Stimulated activated CD4-positive, alpha-beta T cell treated with anti-CD3 and anti-CD28 coated beads, Interleukin-4, amount 100 ng/mL, for 1 hour (primary cell): ENCODE measurements at places on chromosomes 11 and 22.

DNA sequence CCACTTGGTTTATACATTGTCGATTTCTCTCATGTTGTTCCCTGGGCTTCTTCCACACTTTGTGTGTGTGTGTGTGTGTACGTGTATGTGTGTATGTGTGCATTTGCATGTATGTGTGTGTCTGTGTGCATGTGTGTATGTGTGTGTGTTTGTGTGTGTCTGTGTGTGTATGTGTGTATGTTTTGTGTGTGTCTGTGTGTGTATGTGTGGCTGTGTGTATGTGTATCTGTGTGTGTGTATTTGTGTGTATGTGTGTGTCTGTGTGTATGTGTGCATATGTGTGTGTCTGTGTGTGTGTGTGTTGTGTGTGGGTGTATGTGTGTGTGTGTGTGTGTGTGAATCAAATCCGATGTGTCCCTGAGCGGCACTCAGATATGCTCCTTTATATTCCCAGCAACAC, 4.5 kb upstream of the SCGB1D2 start:
- no peak for DNase-seq

GRCh38 chr11:120413480-120413879, 77.3 kb downstream of the ARHGEF12 start:
- DNase-seq = no peak

- no peak for DNase-seq
Observed at GRCh38 chr11:62108017-62108750, 15.6 kb upstream of the INCENP start.

DNA sequence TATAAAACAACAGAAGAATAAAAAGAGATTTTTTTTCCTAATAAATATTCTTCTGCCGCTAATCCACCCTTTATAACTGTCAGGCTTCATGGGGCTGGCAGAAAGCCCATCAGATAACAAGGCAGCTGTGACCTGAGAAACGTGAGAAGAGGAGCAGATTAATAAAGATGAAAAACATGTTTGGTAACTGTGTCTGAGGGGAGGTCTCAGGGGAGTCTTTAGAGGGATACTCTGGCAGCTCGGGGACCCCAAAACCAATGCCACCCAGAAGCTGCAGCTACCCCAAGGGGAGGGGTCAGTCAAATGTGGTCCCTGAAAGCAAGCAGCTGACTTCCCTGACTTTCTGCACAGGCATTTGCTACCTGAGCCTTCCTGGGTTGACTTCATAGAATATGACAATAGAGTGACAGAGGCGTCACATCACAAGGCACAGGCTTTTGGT, 48.4 kb upstream of the POU2AF1 start:
- no peak for DNase-seq

- DNase-seq = no peak
Observed at GRCh38 chr11:72951888-72952287, 137.7 kb downstream of the ATG16L2 start.

- DNase-seq = no peak
Observed at GRCh38 chr11:94672636-94673035, 95.5 kb upstream of the AMOTL1 start.

DNA sequence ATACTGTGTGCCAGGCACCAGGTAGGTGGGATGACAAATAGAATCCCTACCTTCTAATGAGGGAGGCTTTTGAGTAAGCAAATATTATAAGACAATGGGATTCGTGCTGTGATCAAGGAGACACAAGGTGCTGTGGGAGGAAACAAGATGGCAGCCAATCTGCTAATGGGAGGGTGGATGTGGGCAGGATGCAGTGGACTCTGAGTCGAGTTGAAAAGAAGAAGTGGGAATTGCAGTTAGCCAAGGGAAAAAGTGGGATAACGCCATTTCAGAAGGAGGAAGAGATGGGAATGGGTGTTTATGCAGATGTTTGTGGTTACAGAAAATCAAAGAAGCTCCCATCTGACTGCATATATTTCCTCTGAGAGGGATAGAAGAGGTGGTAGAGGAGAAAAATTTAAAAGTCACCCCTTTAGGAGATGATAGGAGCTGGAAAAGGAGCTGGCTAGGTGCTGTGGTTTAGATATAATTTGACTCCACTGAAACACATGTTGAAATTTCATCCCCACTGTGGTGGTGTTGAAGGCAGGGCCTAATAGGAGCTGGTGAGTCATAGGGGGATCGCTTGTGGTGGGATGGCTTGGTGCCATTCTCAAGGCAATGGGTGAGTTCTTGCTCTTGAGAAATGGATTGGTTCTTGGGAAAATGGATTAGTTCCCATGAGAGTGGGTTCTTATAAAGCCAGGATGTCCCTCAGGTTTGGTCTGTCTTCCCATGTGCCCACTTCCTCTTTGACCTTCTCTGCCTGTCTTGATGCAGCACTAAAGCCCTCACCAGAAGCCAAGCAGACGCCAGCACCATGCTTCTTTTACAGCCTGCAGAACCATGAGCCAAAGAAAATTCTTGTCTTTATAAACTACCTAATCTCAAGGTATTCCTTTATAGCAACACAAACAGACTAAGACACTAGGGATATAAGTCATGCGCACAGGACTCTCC, 30.0 kb upstream of the POU2AF1 start:
- DNase-seq = no peak

DNA sequence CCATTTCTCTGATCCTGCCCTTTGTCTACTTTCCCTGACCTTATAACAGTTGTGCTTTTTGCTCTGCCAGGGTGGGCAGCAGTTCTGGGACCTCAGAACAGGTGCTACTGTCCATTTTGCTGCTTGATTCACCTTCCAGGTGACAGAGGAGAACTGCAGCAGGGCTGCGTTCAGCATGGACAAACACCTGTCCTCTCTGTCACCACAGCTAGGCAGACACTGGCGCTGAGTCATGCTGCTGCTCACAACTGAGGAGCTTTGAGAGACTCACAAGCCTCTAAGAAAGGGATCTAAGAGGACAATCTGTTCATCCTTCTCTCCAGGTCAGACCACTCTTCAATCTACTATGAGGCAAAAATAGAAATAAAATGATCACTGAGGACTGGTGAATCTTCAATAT, 1144.5 kb upstream of the CCDC90B start:
- no peak for DNase-seq
